Glutamatergic neuron (in vitro differentiated cells): ENCODE measurements at places on chromosomes 2 and 18. TPM values are rescaled to one million over a fixed set of nuclear protein-coding genes. Genes with fewer than 3 reads are reported as not detected.

DNA sequence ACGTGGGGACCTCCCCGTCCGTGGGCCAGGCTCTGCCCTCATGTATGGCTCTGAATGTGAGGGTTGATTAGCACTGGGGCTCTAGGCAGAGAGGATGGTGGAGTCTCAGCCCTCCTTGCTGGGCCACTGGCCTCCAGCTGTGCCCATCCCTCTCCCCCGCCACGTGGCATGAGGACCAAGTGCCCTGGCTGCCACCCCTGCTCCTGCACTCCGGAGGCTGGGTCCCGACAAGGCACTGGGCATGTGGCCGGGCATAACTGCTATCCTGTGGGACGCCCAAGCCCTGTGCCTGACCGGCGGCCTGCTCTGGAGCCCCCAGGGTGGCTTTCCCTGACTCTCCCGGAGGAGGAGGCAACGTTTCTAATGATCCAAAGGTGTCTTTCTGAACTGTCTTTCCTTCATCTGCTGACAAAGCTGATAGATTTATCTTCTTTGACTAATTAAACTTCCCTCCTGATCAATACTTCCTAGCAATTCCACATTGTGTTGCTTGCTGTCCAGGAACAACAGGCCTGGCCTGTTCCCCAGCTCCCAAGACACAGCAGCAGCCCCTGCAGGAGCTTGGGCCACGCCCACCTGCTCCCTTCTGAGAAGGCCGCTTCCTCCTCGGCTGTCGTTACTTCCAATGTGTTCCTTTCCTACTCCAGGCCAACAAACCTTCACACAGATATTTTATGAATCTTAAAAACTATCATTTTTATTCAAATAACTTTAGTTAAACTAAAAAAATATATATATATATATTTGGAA, 132.0 kb downstream of the SNTG2 start:
- DNase-seq = peak; percentile 65

DNA sequence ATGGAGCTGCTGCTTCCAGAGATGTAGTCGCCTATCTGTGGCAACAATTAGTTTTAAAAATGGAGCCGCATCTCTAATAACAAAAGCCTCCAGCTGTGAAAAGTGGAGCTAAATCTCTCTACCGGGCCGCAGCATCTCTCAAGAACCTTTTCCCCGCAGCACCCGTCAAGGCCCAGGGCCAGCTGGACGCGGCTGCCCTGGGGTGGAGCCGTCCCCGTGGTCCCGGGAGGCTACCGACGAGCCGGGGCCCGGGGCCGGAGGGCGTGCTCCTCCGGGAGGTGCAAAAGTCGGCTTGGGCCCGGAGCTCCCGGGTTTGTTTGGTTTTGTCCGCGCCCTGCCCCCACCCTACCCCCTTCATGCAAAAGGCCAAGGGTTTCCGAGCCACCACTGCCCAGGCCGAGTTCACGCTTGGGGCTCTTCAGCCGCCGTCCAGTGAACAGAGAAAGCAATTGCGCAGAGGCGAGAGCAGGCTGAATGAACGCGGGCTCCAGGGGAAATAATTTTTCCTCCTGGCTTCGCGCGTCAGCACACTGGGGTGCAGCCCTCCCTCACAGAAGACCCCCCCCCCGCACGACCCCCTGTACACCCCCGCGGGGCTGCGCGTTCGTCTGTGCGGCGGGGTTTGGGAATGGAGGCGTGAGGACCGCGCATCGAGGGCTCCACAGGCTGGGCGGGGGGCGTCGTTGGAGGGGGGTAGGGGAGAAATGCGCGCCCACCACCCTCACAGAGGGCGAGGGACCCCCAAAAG, 557 bp upstream of the GREB1L start:
- peak; percentile 42 for DNase-seq

The TIA1 gene
- 403 TPM for total RNA-seq

The RGPD8 gene
- total RNA-seq = 29.3 TPM

The PPP1R1C gene
- 13.8 TPM for total RNA-seq
